Stimulated activated CD4-positive, alpha-beta T cell treated with anti-CD3 and anti-CD28 coated beads, Interleukin-1b, Interleukin-23, amount 100 ng/mL, for 4 hours (primary cell): ENCODE measurements at places on chromosomes 1 and 21.

DNA sequence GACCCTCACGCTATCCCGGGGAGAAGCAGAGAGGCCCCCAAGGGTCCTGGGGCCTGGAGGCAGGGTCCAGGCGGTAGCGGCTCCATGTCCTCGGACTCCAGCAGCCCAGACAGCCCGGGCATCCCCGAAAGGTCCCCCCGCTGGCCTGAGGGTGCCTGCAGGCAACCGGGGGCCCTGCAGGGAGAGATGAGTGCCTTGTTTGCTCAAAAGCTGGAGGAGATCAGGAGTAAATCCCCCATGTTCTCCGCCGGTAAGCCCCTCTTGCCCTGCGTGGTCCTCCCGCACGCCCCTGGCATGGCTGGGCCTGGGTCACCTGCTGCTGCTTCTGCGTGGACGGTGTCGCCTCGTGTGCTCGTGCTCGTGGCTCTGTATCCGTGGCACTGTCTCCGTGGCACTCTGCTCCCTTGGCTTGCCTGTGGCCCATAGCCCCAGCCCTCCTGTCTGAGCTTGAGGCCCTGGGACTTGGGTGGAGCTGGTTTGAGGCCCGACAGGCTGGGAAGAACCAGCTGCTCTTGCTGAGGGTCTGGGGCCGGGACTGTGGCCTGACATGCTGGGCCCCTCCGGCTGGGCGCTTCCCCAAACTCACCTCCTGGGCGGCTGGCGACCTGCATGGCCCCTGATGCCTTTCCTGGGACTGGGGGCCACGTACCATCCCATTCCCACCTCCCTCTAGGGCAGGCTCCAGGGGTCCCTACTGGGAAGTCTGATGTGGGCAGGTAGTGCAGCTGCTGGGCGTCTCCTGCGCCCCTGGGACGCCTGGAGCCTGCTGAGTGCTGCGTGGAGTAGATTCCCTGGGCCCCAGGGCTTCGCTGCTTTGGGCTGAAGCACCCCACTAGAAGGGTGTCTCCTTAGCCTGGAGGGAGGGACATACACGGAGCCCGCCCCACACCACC lies 23.5 kb downstream of the PANK4 start:
- no peak for DNase-seq

GRCh38 chr1:7617826-7618225 lies 153.3 kb upstream of the VAMP3 start:
- DNase-seq: no peak

DNA sequence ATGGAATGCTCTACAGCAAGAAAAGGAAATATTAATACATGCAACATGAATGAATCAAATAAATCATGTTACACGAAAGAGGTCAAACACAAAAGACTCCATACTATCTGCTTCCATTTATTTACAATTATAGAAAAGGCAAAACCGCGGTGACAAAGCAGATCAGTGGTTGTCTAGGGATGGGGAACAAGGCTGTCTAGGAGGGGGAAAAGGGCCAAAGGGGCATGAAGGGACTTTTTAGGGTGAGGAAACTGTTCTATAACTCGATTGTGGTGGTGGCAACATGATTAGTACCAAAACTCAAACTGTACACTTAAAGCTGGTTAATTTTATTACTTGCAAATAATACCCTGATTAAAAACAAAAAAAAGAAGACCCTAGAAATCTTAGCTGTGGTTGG lies 20.6 kb downstream of the CAPZB start:
- no peak for DNase-seq

DNA sequence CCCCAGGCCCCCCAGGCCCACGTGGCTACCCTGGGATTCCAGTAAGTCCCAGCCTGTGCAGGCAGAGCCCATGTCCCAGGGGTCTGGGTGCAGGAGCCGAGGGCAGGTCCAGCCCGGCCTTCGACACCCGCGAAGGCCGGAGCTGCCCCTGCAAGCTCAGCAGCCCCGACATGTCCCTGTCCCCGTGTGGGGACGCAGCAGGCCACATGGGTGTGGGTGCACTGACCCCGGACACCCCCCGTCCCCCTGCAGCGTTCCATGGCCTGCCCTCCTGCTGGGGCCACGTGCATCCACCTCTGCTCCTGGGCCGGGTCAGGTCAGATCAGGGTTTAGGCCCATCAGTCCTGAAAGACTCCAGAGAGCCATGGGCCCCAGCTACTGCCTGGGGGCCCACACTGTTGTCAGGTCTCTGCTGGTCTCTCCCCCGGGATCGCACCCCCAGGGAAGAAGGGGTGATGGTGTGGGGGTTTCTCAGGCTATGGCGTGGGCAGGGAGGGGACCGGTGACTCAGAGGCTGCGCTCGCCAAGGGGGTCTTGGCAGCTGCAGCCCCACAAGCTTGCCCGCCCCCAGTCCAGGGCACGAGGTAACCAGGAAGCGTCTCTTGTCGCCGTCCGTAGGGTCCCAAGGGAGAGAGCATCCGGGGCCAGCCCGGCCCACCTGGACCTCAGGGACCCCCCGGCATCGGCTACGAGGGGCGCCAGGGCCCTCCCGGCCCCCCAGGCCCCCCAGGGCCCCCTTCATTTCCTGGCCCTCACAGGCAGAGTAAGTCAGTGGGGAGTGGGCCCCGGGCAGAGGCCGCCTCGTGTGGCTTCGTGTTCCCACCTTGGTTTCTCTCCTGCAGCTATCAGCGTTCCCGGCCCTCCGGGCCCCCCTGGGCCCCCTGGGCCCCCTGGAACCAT lies 37.5 kb downstream of the SLC19A1 start:
- no peak for DNase-seq

DNA sequence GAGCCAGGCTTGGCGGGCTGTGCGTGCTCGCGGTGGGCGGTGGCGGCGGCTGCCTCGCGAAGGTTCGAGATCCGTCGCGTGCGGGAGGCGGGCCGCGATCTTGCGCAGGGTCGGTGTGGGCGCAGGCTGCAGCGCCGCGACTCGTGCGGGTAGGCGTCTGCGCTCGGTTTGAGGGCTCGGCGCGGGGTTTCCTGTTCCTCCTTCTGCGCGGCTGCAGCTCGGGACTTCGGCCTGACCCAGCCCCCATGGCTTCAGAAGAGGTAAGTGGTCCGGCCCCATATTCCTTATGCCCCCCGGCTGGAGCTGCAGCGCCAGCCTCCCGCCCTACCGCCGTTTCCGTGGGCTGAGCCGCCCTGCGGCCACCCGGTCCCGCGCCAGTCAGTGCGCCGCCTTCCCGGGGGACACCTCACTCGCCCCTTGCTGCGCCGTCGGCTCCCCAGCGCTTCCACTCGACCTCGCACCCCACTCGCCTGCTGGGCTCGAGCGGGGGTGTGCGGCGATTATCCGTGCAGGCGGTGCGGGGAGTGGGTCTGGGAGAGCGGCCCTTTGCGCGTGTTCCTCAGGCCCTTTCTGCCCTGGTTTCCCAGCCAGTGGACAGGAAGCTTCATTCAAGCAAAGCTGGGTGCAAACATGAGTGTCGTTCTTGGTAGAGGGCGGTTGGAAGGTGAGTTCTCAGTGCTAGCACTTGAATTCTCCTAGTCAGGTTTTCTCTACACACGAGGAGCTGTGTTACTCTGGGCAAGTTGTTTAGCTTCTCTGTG lies at the start of gene CACYBP:
Gene CACYBP (plus strand): TSS at position 12 of the 761 bp plus-strand sequence. CDS start 234 bp downstream, at position 246.
- DNase-seq: no peak

DNA sequence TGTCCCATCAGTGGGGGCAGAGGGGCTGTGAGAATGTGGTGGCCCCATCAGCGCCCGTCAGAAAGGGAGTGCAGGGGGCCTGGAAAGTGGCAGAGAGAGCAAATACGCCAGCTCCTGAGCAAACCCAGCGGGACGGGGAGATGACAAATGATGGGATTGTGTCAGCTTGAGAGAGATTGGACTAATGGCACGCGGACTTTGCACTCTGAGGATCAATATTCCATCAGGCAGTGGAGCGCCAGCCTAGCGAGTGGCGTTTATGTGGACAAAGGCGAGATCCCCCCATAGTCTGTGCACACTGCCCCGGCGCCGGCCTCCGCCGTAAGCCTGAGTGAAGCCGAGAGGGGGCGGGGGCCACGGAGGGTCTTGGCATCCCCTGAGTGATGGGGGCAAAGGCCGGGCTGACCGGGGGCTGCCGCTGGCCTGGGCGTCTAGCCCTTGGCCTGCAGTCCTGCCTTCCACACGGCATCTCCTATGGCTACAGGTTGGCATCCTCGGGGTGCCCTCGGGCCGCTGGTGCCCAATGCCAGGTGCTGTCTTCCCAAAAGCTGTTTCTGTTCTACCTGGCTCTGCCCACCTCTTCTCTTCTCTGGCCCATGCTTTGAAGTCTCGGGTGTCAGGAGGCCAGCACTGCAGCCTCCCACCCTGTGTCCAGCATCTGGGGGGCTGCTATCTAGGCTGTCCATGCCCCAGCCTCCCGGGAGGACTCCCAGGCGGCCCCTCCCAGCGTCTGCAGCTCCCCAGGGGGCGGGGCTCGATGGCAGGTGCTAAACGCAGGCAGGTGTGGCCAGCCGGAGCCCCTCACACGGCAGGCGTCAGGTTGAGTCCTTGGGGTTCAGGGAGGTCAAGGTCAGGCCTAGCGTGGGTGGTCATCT lies 46.5 kb downstream of the PRDM16 start:
- no peak for DNase-seq

DNA sequence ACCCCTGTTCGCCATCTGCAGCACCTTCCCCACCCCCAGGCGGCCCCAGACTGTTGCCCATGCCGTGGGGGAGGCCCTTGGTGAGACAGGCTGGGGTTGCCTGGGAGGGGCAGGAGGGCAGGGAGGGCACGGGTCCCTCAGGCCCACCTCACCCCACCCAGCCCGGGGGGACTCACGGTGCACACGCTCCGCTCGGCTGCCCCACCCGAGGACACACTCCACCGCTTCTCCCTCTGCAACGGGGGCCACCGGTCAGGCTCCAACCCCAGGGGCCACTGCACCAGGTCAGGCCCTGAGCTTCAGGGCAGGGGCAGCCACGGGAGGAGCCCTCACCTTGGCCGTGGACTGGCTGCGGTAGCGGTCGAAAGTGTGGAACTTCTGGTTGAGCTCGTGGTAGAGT lies 24.0 kb upstream of the COL16A1 start:
- DNase-seq: no peak

GRCh38 chr1:160344936-160345335 lies 1.8 kb downstream of the NCSTN start:
- no peak for DNase-seq

GRCh38 chr1:226938903-226939437 lies 1.1 kb upstream of the COQ8A start:
- no peak for DNase-seq

DNA sequence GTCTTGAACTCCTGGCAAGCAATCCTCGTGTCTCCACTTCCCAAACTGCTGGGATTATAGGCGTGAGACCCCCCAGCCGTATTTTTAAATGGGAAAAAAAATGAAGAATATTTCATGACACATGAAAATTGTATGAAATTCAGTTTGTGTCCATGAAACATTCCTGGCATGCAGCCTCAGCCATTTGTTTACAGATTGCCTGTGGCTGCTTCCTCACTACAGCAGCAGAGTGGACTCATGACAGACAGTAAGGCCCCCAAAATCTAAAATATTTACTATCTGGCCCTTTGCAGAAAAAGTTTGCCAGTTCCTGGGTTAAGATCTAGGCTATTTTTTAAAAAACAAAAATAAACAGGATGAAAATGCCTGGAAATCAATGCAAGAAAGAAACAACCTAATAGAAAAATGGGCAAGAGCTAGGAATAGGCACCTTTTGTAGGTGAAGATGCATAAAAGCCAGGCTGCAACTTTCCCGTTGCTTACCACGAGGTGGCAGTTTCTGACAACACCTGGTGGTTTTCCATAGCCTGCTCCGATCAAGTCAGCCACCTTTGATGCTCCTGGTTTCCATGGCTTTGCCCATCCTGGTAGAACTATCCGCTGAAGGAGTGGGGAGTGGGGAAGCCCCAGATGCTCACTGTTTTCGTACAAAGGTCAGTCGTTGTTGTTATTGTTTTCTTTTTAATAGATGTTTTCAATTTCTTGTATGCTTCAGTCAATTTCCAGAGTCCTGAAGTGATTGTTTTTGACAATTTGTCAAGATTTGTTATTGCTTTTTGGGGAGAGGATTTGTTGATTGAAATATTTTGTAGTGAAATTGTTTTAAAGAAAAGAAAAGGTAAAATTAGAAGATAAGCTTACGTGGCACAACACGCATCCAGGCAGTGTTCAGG lies 24.3 kb downstream of the UBE2Q1 start:
- no peak for DNase-seq

GRCh38 chr21:38879912-38880576 lies 74.3 kb downstream of the ETS2 start:
- DNase-seq: no peak

GRCh38 chr21:17542371-17543011 lies 29.6 kb downstream of the CXADR start:
- DNase-seq: no peak

GRCh38 chr1:150271291-150271959 lies 1.2 kb upstream of the C1orf54 start:
- no peak for DNase-seq

DNA sequence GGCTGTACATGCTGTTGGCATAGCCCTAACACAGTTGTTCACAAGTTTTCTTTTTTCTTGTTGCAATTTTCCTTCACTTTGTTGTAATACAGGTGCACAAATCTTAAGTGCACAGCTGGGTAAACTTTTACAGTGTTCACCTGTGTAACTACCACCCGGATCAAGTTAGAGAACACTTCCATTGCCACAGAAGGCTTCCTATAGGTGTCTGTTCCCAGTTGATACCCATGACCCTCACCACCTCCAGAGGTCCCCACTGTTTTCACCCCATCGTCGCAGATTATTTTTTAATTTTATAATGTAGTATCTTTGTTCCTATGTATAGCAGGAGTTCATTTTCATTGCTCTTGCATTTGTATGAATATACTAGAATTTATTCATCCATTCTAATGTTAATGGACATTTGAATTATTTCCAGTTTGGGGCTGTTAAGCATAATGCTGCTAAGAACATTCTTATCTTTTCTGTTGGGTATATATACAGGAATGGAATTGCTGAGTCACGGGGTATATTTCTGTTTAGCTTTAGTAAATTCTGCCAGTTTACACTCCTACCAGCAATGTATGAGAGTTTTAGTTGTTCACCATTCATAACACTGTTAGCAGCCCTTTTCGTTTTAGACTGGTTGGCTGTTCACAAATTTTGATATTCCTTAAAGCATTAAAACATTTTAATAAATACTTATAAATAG lies 16.4 kb downstream of the SPRTN start:
- no peak for DNase-seq

DNA sequence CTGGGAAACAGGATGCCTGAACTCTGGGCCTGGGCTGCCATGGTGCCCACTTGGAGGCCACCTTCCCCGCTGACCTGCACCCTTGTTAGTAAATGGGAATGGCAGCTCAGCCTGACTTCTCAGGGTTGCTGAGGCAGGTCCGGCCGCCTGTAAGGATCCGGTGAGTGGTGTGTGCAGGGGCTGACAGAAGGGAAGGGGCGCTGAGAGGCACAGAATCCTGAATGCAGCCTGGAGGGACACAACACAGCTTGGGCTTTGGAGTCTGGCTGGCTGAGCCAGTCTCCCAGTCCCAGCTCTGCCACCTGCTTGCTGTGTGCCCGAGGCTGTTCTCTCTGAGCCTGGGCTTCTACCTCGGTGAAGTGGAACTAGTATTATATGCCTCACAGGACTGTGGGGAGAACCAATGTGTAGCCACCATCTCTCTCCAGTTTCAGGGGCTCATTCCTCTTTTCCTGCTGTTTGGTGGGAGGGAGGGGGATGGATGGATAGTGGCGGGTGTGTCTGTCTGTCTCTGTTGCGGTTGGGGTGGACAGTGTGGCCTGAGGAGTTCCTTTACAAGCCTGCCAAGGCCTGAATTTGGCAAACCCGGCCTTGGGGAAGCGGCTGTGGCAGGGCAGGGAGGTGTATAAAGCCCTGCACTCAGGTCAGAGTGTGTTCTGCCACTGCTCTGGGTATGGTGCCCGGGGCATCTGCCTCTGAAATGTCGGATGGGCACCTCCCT lies 18.0 kb downstream of the ADORA1 start:
- no peak for DNase-seq
